ENCODE measurements at places on chromosomes 11 and 22.

- DNase-seq = no peak
These were observed 83.8 kb downstream of the ZNRF3 start for GRCh38 chr22:28967163-28967665.

- DNase-seq = no peak
These were observed 454.6 kb downstream of the KCNA4 start for GRCh38 chr11:29562183-29562582.

GRCh38 chr22:35840302-35840739, 122.6 kb downstream of the APOL5 start:
- peak; percentile 97 for DNase-seq

- no peak for DNase-seq
These were observed 33.0 kb upstream of the PLET1 start for GRCh38 chr11:112293614-112294013.

DNA sequence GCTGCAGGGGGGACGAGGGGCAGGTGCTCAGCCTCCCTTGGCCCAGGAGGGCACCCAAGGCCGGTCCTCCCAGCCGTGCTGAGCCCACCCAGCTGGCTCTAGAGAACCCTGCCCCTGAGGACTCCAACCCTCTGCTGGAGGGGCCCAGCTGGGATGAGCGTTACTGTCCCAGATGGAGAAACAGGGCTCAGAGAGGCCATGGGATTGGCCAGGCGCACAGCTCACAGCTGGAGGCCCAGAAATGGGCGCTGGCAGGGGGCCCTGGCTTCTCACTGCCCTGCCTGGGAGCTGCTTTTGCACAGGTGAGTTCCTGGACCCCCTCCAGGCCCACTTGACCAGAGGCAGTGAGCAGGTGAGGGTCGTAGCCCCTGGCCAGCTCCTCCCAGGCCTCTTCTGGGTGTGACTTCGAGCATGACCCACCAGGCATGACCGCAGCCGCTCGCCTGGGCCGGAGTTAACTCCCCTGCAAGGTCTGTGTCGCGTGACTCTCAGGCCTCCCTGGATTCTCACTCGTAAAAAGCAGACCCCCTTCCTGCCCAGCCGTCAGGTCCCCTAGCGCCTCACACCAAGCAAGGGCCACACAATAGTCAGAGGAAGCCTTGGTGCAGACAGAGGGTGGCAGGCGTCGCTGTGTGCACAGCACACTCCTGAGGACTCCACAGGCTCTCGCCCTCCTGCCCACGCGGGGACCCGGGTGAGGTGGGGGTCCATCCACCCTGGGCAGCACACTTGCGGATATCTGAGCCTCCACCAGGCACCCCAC, 19.7 kb upstream of the IL17REL start:
- no peak for DNase-seq

DNA sequence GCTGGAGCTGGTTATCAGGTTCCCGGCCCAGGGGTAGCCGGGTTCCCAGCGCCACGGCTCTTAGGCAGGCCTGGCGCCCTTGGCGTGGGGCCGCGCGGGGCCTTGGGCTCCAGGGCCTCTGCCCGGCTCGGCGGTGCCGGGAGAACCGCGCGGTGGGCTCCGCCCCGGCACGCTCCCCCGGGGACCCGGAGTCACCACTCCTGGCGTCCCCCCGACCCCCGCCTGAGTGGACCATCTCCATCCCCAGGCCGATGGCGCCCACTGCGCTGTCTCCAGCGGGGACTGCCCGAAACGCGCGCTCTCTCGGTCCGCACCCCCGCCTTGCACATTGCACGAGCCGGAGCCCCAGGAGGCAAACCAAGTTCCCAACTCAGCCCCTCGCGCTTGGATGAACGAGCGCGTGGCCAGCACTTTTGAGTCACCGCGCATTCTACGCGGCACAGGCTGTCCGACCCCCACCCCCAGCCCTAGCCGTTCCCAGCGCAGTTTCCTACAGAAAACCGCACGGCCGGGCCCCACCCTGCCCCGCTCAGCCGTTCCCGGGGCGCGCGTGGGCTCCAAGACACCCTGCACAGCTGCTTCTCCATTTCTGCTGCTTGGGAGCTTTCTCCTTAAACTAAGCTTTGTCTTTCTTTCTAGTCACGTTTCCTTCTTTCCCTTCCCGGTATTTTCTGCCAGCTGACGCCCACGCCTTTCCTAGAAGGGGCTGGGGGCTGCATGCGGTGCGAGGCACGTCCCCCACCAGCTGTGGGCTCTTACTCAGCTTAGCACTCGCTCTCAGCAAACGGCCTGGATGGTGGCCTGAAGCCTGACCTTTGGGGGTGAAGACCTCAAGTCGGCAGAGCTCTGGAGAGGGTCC, 650 bp upstream of the CHID1 start:
- DNase-seq = no peak

GRCh38 chr11:14906993-14907392, 15.0 kb upstream of the CYP2R1 start:
- DNase-seq = no peak

- DNase-seq = no peak
These were observed 44.0 kb upstream of the C11orf87 start for GRCh38 chr11:109378034-109378433.

DNA sequence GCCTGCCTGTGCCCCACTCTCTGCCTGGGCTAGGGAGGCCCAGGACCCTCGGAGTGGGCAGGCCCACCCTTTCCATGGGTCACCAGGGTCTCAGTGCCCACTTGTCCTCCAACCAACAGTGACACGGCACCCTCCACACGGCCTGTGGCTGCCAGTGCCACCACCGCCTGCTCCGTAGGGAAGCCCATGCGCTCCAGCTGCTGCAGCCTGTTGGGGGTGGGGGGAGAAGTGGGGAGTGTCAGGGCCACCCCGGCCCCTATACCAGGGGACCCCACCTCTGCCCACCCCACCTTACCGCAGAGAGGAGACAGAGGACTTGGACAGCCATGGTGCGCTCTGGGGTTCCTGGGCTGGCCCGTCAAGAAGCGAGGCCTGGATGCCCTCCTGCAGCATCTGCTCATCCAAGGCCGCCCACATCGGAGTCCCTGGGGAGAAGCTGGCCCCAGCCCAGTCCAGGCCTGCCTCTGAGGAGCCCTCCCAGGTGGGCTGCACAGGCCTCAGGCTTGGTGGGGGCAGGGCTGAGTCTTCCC, 7.7 kb downstream of the RHBDD3 start:
- no peak for DNase-seq

DNA sequence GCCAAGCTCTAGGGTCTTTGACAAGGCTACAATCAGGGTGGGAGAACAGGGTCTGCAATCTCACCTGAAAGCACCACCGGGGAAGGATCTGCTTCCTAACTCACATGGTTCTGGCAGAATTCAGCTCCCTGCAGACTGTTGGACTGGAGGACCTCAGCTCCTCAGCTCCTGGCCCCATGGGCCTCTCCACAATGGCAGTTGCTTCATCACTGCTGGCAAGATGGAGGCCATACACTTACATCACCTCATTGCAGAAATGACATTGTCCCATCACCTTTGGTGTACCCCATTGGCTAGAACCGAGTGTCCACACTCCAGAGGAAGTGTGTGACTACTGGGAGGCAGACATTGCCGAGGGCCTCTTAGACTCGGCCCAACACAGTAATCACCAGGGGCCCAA, 20.9 kb upstream of the MPPED1 start:
- DNase-seq = no peak

DNA sequence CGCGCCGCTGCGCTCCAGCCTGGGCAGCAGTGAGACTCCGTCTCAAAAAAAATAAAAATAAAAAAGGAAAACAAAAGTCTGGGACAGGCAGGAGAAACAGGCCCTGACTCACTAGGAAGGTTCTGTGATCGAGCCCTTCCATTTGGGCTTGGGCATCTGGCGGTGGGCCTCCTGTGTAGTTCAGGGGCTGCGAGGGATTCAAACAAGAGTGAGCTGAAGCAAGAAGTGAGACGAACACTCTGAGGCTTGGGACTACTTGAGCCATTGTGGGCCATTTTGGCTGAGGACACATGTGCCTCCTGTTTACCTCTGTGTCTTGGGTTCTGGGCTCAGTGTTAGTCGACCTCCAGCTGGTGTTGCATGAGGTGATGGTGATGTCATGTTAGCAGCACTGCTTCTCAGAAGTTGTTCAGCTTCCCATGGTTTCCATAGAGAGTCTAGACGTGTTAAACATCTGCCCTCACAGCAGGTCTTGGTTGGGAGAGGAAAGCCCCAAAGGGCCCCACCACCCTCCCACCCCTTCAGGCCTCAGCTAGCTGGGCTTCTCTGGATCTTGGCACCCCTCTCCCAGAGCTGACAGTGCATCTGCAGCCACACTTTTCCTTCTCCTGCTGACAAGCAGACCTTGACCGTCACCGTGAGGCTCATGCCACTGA, 57.8 kb downstream of the MED15 start:
- no peak for DNase-seq

- DNase-seq = no peak
These were observed 122.6 kb upstream of the LMO1 start for GRCh38 chr11:8386134-8386864.

GRCh38 chr11:66957971-66958231, 282 bp downstream of the PC start:
- no peak for DNase-seq

- DNase-seq = no peak
These were observed 4.2 kb downstream of the PLAAT3 start for GRCh38 chr11:63609971-63610580.

- DNase-seq = no peak
These were observed 50.9 kb downstream of the CDKN1C start for GRCh38 chr11:2834503-2835273.

- no peak for DNase-seq
These were observed 16.4 kb downstream of the ATP5MG start for GRCh38 chr11:118417801-118418200.

GRCh38 chr11:75765116-75765515, 3.5 kb upstream of the DGAT2 start:
- DNase-seq = no peak

DNA sequence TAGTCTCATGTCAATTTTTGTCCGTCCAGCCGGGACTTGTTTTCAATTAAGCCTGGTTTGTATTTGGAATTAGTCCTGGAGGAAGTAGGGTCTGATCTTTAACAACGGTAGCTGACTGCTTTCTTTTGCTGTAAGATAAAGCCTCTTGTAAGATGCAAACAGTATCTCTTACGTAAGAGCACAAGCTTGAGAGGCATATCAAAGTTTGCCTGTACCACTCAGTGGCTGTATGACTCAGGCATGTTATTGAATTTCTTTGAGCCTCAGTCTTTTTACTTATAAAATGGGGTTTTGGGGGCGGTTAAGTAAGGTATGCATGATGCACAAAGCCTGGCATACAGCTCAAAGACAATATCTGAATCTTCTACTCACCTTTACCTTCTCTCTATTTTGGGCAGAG, 198.4 kb upstream of the NARS2 start:
- no peak for DNase-seq

DNA sequence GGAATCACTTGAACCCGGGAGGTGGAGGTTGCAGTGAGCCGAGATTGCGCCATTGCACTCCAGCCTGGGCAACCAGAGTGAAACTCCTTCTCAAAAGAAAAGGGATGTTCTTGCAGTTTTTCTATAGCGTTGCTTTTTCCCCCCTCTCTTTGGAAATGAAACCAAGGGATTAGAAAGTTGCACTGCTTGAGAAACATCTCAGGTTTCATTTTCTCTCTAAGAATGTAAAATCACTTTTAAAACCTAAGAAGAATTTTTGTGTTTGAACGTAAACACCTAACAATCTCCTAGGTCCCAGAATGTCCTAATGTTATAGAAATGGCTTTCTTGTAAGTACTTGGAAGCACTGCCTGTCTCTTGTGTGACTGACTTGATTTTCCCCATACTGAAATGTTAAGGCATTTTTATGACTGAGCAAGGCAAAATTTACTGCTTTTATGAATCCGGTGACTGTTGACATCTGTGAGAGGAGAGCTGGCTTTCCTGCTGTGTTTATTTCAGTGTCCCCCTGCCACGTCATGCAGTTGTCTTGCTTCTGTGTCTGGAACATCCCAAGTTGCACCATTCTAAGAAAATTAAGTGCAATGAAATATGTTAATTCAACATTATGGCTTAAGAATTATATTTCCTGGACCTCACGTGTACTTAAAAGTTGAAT, 37.7 kb downstream of the NF2 start:
- DNase-seq = no peak

GRCh38 chr22:47779474-47779873, 1017.0 kb downstream of the TBC1D22A start:
- DNase-seq = no peak

DNA sequence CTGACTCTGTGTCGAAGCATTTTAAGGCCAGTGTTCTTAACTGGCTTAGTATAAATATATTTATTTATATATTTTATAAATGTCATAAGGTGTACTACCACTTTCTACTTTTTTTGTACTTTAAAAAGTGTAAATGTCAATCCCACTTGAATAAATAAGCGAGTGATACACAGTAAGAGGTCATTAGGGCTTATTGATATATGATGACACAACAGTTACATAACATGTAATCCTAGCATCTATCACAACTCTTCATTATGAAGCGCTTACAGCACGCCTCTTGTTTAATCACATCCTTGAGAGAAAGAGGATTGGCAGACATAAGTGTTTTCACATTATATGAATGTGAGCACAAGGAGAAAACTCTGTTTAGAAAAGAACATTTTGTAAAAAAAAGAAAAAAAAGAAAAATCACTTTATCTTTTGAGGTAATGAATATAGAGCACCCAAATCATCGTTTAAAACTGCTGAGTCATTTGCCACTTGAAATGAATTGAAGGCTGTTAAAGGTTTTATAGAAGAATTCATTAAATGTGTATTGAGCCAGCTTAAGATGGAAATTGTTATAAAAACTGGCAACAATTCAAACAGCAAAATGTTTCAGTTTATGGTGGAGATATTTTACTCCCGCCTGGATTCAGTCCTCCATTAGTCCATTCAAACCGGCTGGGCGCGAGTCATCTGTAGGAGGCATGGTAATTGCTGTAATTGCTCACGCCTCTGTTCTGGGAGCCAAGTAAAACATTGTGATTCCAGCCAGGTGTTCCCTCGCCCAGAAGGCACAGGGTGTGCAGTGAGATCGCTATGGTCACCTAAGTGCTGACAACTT, 627.3 kb upstream of the KIRREL3 start:
- no peak for DNase-seq

- DNase-seq = no peak
These were observed 20.8 kb downstream of the BBOX1 start for GRCh38 chr11:27061461-27061821.

DNA sequence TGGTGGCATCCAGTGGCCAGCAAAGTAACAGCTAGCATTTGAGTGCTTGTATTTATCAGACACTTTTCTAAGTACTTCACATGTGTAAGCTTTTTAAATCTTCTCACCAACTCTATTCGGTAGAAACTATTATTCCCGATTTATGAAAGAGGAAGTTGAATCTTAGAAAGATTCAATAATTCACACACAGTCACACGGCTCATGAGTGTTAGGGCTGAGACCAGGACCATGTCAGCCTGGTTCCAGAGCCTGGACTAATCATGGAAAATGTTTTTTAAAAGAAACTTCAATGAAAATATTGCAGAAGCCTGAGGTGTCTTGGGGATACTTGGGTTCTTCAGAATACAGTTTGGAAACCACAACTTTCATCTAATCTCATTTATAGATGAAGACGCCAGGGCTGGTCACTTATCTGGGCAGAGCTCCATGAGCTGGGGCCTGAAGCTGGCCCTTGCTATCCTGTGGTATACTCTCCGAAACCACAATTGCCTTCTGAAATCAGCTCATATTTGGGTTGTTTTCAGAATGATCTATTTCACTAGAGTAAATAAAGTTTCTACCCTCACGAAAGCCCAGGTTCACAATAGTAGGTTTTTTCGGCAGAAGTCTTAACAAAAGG, 4.3 kb upstream of the CRTAM start:
- DNase-seq = no peak
